Neural crest cell (in vitro differentiated cells): ENCODE measurements at places on chromosomes 6 and 20.

DNA sequence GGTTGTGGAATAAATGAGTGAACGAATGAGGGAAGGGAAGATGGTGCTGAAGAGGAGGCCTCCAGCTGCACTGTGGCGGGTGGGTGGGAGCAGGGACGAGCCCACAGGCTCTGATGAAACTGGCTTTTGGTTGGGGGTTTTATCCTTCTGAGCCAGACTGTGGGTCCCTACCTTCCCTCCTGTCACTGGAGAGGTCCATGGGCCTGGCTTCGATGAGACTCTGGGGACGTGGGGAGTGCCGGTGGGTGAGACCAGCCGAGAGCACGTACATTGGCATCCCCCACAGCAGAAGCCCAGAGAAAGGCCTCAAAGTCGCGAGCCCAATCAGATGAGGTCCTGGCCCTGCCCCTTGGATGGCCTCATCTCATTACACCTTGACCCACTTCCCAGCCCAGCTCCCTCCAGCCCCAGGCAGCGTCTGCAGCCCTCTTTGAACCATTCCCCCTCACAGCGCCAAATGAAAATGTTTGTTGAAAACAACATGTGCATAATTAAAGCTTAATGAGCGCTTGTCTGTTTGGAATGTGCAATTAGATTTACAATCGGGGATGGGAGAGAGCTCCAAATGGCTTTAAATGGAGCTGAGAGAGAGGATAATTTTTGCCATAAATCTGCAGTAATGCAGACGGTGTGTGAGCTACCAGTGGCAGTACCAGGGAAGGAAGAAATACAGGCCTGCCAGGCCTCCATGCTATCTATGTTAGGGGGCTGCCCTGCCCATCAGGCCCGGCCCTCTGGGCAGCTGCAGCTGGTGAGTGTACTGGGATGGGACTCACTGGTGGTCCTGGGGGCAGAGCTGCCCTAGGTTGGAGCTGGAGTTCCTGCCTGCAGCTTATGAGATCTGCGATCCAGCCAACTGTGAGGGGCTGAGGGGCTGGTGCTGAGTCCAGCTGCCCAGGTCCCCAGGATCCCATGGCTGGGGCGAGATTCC is 47.2 kb downstream of the TOX2 start:
- DNase-seq, result no peak

GRCh38 chr6:2807342-2808090 is 34.1 kb downstream of the SERPINB1 start:
- no peak for DNase-seq

DNA sequence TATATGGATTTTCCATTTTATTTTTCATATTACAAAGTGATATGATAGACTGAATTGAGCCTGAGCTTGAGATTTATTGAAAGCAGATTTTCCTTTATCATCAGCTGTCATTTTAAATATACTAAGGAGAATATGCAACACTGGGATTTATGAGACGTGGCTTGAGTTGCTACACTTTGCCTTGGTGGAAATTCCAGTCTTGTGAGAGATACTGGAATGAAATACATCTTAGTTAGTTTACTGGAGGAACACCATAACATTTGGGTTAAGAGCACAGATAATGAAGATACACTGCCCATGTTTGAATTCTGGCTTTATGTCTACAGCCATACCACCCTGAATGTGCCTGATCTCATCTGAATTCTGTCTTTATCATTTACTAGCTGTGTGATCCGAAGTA is 86.5 kb upstream of the IFNGR1 start:
- DNase-seq, result no peak

GRCh38 chr20:38806855-38807655 is 1.6 kb downstream of the PPP1R16B start:
- no peak for DNase-seq

DNA sequence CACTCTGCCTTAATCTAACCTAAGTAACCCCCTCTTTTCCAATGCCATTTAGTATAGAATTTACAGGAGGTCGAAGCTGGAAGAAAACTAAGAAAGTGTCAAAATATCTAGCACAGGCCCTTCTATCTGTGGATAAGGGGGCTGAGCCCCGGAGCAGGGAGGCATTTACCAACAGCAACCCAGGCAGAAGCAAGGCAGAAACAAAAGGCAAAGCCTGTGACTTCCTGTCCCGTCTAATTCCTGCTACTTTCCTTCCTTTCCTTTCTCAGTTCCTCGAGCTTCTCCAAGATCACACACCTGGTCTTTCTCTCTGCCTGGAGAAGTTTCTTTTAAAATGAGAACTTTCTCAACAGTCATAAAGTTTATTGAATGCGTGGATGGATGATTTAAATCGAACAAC is 146.0 kb downstream of the FOXA2 start:
- DNase-seq, result no peak
